ENCODE measurements at places on chromosomes 16 and 17.

DNA sequence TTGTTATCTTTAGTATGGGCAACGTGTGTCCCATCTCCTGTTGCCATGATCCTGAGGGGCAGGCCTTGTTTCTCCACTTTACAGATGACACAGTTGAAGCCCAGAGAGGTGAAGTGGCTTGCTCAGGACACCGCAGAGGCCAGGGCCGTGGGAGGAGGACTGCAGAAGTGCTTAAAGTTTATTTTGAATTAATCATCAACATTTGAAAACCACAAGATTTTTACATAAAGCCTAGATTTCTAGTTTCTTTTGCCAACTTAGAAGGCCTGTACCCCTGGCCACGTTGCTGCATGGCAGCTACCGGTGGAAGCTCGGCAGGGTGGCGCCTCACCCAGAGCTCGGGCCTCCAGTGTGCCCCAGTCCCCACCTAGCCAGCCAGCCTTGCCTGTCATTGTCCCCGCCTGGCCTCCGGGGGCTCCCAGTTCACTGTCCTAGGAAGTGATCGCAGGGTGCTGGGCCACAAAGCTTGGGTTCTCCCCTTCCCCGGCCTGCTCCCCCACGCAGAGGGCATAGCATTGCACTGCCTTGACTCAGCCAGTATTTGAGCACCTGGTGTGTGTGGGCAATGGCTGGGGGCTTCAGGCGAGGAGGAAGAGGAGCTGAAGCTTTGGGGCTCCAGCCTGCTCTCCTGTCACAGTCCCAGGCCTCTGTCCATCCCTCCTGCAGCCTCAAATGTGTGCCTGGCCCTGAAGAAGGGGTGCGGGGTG, 14.8 kb upstream of the ADCY7 start:
- DNase-seq, result no peak

- no peak for DNase-seq
These were observed 12.2 kb downstream of the EVPL start for GRCh38 chr17:76014925-76015261.

DNA sequence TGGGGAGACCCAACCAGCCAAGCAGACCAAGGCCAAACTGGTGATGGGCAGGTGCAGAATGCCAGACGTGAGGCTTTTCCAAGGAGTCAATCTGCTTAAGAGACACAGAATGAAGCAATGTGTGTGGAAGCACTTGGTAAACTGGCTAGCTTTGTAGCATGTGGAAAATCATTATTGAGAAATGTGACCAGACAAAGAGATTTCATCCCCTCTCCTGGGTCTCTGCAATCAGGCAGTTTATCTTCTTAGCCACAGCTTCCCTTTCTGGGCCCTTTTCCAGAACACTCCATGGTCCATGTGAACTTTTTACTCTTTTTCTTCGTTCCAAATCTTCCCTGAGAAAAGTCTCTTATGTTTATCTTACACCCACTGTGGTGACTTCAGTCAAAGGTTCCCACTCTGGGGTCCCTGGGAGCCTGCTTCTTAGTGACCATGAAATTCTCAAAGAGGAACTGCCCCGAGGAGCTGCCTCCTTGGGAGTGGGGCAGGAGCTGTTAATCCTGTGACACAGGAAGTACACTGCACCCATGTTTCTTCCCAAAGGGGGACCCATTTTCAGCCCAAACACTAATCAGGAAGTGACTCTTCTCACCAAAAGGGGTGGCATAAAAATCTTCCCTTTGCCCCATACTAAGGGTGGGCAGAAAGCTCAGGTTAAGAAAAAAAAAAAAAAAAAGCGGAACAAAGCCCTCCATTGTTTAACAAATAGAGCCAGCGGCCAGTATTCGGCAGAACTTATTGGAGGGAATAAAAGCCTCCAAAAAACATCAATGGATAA, 346.2 kb upstream of the ASIC2 start:
- DNase-seq, result no peak

GRCh38 chr17:77038884-77039555, 101.7 kb upstream of the SEC14L1 start:
- no peak for DNase-seq
